Bone marrow (tissue), 2 donors: ENCODE measurements at places on chromosomes 2 and 18.
A peak's percentile ranks its signal among the peaks of the same experiment; 100 is the strongest.

DNA sequence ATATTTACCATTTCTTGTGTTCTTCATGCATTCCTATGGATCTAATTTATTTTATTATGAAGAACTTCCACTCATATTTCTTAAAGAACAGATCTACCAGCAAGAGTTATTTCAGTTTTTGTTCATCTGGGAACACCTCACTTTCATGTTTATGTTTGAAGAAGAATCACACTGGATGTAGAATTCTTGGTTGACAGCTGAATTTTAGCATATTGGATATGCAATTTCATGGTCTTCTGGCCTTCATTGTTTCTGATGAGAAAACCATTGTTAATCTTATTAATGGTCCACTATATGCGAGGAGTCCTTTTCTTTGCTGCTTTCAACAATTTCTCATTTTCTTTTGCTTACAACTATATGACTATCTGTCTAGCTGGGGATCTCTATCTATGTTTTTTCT is 189.2 kb downstream of the UXS1 start:
- DNase-seq: no peak

DNA sequence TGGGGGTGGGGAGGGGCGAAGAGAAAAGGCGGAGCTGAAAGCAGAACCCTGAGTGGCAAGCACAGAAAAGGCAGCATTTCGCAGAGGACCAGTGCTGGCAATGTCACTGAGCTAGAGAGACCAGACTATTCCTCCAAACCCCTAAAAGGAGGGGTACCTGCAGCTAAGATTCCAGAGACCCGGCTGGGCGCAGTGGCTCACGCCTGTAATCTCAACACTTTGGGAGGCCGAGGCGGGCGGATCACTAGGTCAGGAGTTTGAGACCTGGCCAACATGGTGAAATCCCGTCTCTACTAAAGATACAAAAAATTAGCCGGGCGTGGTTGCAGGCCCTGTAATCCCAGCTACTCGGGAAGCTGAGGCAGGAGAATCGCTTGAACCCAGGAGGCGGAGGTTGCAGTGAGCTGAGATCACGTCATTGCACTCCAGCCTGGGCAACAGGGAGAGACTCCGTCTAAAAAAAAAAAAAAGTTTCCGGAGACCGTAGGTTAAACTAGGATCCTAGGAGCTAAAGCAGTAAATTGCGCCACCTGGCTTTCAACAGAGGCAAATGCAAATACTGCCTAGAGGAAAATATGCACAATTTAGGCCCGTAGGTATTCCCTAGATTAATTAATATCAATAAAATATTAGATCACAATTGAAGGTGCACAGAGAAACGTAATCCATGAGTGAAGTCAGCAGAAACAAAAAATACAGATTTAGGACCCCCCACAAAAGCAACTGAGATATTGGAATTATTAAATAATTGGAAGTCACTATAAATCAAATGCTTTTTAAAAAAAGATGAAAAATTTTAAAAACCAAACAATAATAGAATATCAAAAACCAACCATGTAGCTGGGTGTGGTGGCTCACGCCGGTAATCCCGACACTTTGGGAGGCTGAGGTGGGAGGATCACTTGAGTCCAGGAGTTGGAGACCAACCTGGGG is 4.9 kb downstream of the UCN start:
- peak; percentile 28 for DNase-seq

- no peak for DNase-seq
Measured at GRCh38 chr2:233307565-233307964, at the start of gene SAG. SAG (plus strand) TSS chr2:233307816; CDS start chr2:233309190, 1,374 bp downstream.

- DNase-seq: no peak
Measured at GRCh38 chr18:58993260-58993659, 128.6 kb downstream of the ZNF532 start.

GRCh38 chr2:17538844-17539554 is 1.5 kb upstream of the VSNL1 start:
- DNase-seq: no peak

DNA sequence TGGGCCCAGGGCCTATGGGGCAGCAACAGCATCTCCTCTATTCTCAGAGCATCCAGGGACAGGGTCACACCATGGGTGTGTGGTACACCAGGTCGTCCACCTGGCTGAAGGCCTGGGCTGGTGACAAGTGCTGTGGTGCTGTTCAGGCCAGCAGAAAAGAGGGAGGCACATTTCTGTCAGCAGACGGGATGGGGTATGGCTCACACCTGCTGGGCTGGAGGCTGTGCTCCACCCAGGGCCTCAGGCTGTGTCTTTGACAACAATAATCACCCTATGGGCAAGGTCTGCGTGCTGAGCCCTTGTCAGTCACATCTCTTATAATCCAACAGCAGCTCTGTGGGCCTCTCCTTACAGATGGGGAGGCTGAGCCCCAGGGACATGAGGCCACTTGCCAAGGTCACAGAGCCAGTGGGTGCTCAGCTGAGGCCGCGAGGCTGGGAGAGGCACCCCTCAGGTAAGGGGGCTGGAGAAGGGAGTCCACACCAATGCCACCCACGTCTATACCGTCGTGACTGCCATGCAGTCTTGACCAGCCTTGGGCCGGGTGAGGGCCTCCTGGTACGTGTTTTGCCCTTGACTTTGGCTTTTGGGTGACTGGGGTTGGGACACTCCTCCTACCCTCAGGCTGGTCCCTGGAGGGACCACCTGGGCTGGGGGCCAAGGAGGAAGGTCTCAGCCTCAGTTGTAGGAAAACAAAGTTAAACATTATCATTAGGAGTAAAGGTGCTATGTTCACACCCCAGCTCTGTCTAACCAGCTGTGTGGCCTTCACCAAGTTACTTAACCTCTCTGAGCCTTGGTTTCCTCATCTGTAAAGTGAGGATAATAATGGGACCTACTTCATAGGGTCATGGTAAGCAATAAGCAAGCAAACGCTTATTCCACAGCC is 5.6 kb upstream of the HS6ST1 start:
- no peak for DNase-seq

DNA sequence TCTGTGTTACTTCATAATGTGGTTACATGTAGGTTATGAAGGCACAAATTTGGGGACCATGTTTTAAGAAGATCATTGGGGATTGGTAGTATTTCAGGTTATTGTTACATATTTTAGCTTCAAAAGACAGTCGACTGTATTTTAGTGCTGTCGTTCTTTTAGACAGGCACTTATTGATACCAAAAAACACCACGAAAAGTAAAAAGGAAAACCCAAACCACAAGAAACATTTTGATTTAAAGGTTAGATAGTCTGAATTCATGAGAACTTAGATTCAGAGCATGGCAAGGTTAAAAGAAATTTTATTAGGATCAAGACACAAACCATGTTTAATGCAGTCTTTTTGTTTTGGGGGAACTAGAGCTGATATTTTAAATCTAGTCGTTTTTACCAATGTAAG is 209.0 kb downstream of the CAMKMT start:
- DNase-seq: no peak
